ENCODE measurements at places on chromosomes 7 and 10. TPM values are rescaled to one million over a fixed set of nuclear protein-coding genes. Genes with fewer than 3 reads are reported as not detected.

The HMX2 gene
- polyA plus RNA-seq: not detected

The TYW1 gene
- polyA plus RNA-seq: 10.2 TPM

The MMP21 gene
- polyA plus RNA-seq: not detected

The INHBA gene
- 0.30 TPM for polyA plus RNA-seq

The AZGP1 gene
- not detected for polyA plus RNA-seq

The AKR1C4 gene
- polyA plus RNA-seq: not detected

The TRPV6 gene
- polyA plus RNA-seq: 0.30 TPM

The GPER1 gene
- not detected for polyA plus RNA-seq

The TFR2 gene
- polyA plus RNA-seq: 23.5 TPM

The PLA2G12B gene
- polyA plus RNA-seq: not detected

The APBB1IP gene
- not detected for polyA plus RNA-seq

The ZNF518A gene
- 51.0 TPM for polyA plus RNA-seq

The SAMD9 gene
- not detected for polyA plus RNA-seq

The NOS3 gene
- not detected for polyA plus RNA-seq

The FXYD4 gene
- not detected for polyA plus RNA-seq

The GSTO1 gene
- 3.5 TPM for polyA plus RNA-seq
